NCI-H1436 treated with DMSO at 0.1 percent for 48 hours (cell line): ENCODE measurements at places on chromosomes 4 and X.

GRCh38 chr4:123941306-123941705 lies 544.7 kb downstream of the SPRY1 start:
- DNase-seq, result no peak

- DNase-seq, result no peak
These were observed 132.2 kb downstream of the BMPR1B start for GRCh38 chr4:94889946-94890345.

DNA sequence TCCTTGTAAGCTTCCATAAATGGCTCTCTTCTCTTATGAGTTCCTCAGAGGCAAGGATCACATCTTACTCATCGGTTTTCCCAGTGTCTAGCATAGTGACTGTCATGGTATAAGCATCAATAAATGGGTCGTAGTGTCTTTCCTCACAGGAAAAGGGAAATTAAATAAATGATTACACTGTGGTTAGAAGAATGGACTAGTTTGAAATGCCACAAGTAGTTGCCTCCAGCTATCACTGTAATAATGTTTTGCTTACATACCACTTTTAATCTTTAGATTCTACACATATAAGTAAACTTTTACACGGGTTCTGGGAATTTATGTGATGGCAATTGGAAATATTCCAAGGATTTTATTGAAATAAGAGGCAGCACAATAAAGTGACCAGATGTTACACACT lies 152.8 kb upstream of the CXorf51A start:
- DNase-seq, result no peak

DNA sequence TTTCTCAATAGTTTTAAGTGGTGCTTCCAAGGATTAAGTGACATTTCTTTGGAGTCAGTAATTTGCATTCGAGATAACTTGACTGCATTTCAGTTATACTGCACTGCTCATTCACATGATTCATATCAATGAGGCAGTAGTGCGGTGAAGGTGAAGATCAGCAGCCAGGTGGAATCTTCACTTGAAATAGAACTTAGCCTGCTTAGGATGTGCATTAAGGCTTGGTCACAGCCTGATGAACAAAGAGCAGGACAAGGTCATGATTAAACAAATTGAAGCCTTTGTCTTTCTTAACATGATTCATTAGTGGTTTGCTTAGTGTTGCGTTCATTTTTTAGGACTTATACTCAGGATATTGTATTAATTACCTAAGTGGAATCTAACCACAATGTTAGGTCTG lies 212.1 kb upstream of the GALNTL6 start:
- no peak for DNase-seq

- DNase-seq, result no peak
These were observed 109.6 kb downstream of the PPP3CA start for GRCh38 chr4:101237773-101238172.

DNA sequence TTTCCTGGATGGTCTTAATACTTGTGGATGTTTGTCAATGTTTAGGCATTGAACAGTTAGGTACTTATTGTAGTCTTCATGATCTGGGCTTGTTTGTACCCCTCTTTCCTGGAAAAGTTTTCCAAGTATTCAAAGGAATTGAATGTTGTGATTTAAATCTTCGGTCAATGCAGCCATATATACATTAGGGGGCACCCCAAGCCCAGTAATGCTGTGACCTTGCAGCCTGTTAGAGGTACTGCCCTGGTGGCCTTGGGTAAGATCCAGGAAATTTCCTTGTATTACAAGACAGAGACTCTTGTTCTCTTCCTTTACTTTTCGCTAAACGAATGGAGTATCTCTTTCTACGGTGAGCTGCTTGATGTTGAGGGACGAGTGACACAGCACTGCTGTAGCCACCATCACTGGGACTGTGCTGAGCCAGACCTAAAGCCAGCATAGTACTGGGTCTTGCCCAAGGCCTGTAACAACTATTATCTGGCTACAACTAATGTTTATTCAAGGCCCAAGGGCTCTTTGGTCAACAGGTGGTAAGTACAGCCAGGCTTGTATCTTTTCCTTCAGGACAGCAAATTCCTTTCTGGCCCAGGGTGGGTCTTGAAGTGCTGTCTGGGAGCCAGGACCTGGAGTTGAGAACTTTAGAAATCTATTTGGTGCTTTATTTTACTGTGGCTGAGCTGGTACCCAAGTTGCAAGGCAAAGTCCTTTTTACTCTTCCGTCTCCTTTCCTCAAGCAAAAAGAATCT lies 118.3 kb upstream of the ATOH1 start:
- no peak for DNase-seq

DNA sequence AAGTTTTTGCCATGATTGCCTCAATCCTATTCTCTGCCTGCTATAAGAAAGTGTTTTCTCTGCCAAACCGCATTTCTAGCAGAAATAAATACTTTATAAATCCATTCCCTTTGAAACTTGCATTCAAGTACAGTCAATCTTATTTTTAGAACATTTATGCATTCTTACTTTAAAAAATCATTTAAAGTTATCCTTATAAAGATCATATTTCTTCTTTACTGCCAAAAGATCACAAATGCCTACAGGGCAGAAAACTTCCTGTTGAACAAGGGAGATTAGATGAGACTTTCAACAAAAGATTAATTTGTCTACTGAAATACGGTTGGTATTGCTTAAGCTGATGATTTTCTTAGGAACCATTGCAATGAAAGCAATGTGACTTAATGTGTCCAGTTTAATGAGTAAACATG lies 207.2 kb upstream of the SLIT2 start:
- DNase-seq, result no peak

GRCh38 chr4:141021397-141022110 lies 111.7 kb downstream of the RNF150 start:
- DNase-seq, result no peak

- no peak for DNase-seq
These were observed 111.6 kb downstream of the AFF2 start for GRCh38 chrX:148611993-148612392.
